ENCODE measurements at places on chromosomes 13 and 19. TPM values are rescaled to one million over a fixed set of nuclear protein-coding genes. Genes with fewer than 3 reads are reported as not detected.

- no peak for DNase-seq
These were observed 156.5 kb downstream of the KCNRG start for GRCh38 chr13:50171590-50172282.

GRCh38 chr19:31070146-31071065 is 278.8 kb downstream of the TSHZ3 start:
- no peak for DNase-seq

Gene CXCL17
- not detected for polyA plus RNA-seq

GRCh38 chr13:63481334-63481733 is 2065.7 kb upstream of the PCDH20 start:
- DNase-seq = no peak

DNA sequence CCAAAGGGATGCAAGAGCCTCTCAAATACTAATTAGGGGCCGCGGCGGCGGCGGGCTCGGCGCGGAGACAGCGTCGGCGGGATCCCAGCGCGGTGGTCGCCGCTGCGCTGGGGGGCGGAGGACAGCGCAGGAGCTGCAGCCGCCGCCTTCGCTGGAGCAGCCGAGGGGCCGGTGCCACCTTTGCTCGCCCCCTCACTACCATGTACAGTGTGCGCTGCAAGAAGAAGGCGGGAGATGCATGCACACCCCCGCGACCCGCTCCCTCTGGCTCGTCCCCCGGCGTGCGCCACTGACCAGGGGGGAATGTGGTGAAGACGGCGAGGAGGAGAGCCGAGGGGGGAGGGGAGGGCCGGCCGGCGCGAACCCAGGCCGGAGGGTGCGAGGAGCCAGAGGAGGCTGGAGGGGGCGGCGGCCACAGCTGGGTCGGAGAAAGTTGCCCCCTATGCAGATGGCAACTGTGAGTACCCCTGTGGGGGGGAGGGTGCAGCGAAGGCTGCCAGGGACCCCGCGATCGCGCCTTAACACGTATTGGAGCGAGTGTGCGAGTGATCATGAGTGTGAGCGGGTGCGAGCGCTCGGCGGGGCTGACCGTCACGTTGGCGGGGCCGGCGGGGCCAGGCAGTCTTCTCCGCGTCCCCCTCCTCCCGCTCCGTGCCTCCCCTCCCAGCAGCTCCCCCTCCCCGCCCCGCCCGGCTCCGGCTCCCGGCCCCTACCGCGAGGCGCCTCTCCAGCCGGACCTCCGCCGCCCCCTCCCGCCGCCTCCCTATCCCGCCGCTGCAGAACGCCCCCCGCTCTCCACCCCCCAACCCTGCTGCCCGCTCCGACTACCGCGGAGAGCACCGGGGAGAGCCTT is 808 bp downstream of the SLITRK5 start:
- DNase-seq = no peak

Gene TMPRSS9
- polyA plus RNA-seq = 0.04 TPM

- DNase-seq = no peak
These were observed at the start of gene ZNF135 for GRCh38 chr19:58059003-58059670. Gene ZNF135, plus strand, starts transcription at chr19:58059282. Its CDS starts 721 bp downstream, at chr19:58060003.
